Suprapubic skin (tissue), 4 donors: ENCODE measurements at places on chromosomes 1 and 21. TPM values are rescaled to one million over a fixed set of nuclear protein-coding genes. Genes with fewer than 3 reads are reported as not detected.

DNA sequence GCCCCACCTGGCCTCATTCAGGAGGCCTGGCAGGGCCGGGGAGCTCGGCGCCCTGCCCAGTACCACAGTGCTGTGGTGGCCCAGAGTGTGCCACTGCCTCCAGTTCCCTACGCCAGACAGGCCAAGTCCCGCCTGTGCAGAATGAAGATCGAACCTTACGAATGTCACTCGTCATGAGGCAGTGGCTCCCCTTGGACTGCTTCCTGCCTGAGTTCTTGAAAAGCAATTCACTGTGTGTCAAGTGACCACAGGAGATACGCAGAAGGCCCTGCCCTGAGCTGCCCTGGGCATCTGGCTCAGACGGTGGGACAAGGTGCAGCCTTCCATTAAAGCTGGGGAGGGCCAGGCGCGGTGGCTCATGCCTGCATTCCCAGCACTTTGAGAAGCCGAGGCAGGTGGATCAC, 49.6 kb upstream of the LRP8 start:
- no peaks in the 10 kb centered on the region for H3K36me3 ChIP-seq
- DNase-seq = peak; percentile 57
- H3K4me3 ChIP-seq = no peak overlapping the region
- H3K27ac ChIP-seq = no peak overlapping the region
- no peaks in the 10 kb centered on the region for H3K4me1 ChIP-seq

DNA sequence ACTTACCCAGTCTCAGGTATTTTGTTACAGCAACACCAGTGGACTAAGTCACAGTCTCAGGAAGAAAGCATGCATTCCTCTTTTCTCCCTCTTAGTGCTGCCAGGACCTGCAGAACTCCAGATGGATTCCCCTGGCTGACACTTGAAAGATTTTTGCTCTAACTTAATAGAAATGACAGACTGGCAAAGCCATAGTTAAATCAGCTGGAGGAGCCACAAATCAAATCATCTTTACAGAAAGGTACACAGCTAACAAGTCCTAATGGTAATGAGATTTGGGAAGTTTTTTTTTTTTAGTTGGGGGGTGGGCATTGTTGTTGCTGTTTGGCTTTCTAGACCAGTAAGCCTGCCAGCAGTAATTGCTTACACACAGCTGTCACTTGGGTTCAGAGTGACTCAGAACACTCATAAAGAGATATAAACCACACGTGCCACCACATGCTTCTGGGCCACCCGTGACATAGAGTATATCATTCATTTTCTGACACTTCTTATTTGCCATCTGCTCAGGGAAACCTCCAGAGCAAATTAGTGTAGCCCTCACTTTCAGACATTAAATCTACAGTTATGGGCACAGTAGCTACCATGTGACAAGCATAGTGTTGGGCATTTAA, 72.4 kb downstream of the FH start:
- no peaks in the 10 kb centered on the region for H3K27me3 ChIP-seq
- H3K4me1 ChIP-seq = no peaks in the 10 kb centered on the region
- no peak overlapping the region for H3K27ac ChIP-seq
- H3K4me3 ChIP-seq = no peak overlapping the region
- H3K36me3 ChIP-seq = no peaks in the 10 kb centered on the region
- DNase-seq = no peak

DNA sequence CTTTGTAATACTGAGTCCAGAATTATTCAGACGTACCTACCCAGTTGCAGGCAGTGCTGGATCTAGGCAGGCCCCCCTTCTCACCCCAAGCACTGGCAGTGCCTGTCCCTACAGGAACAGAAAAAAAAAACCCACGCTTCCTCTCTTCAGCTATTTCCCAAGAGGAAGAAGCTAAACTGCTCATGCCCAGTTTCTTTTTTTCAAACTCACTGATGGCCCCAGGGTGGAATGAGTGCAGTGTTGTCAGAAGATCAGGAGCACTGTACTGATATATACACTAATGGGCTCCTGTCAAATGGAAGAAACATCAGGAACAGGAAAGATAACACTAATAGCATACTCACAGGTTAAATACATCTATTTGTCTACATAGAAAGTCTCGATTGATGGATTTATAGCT, 28.2 kb upstream of the DOCK7 start:
- no peak overlapping the region for H3K27ac ChIP-seq
- H3K27me3 ChIP-seq = no peaks in the 10 kb centered on the region
- H3K4me1 ChIP-seq = peaks cover 7% of the 10 kb centered on the region
- H3K4me3 ChIP-seq = no peak overlapping the region
- no peak for DNase-seq

DNA sequence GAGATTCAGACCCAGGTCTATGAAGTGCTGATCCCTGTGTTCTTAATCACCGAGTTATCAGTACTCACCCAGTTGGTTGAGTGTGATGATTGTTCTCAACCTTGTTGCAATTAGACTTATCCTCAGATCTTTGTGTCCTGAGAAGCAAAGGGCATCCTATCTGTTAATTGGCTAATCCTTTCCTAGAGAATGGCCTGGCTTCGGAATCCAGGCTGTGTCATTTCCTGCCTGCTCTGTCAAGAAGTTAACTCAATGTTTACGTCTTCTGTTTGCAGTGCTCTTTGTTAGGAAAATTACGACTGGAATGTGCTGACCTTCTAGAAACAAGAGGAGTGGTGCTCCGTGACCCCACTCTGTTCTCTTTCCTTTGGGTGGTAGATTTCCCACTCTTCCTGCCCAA, 14.7 kb downstream of the GAS5 start:
- H3K36me3 ChIP-seq = peaks cover 65% of the 10 kb centered on the region
- H3K4me1 ChIP-seq = no peaks in the 10 kb centered on the region
- no peak overlapping the region for H3K4me3 ChIP-seq
- no peaks in the 10 kb centered on the region for H3K27me3 ChIP-seq
- DNase-seq = no peak
- H3K27ac ChIP-seq = no peak overlapping the region

DNA sequence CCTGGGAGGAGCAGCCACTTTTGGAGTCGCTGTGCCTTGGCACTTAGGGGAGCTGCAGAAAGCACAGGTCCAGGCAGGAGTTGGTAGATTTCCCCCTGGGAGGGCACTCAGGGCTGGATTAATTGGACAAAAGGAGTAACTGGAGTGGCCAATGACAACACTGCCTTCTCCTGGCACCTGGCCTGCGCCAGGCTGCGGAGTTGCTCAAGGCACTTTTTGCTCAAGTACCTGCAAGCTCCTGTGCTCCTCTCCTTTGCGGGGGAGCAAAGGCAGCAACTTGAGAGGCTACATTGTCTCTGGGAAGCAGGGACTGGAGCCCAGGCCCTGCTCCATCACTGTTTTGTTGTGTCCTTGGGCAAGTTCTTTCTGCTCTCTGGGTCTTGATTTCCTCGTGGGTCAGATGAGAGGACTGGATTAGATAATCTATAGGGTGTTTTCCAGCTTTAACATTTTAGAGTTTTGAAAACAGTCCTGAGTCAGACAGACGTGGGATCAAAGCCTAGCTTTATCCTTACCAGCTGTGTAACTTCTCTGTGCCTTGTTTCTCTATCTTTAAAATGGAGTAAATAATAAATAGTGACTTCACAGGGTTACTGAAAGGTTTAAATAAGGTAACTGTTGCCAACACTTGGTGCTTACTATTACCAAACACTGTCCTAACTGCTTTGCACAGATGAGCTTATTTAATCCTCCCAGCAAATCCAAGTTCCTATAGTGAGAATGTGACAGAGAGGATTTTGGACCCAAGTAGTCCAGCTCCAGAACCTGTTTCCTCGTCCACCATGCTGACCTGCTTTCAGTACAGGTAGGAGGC, 18.0 kb upstream of the GRHL3 start:
- no peaks in the 10 kb centered on the region for H3K36me3 ChIP-seq
- peaks cover 32% of the 10 kb centered on the region for H3K4me1 ChIP-seq
- no peak overlapping the region for H3K4me3 ChIP-seq
- peak overlapping the region; percentile 65 for H3K27ac ChIP-seq

DNA sequence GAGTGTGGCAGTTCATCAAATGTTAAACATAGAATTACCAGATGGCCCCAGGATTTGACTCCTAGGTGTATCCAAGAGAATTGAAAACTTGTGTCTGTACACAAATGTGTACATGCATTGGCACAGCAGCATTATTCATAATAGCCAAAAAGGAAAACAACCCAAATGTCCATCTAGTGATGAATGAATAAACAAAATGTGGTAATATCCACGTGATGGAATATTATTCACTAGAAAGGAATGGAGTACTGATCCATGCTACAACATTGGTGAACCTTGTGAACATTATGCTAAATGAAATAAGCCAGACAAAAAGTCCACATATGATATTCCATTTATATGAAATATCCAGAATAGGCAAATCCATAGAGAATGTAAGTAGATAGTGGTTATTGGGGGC, 77.7 kb downstream of the RAVER2 start:
- no peaks in the 10 kb centered on the region for H3K4me1 ChIP-seq
- H3K4me3 ChIP-seq = no peak overlapping the region
- H3K27me3 ChIP-seq = no peaks in the 10 kb centered on the region
- no peaks in the 10 kb centered on the region for H3K36me3 ChIP-seq
- H3K27ac ChIP-seq = no peak overlapping the region

- no peaks in the 10 kb centered on the region for H3K36me3 ChIP-seq
- no peak overlapping the region for H3K27ac ChIP-seq
- DNase-seq = no peak
- H3K4me1 ChIP-seq = peaks cover 18% of the 10 kb centered on the region
- no peaks in the 10 kb centered on the region for H3K27me3 ChIP-seq
- H3K4me3 ChIP-seq = no peak overlapping the region
Observed at GRCh38 chr1:219659005-219659600, 46.2 kb upstream of the ZC3H11B start.

GRCh38 chr1:180652792-180653191, 21.0 kb downstream of the XPR1 start:
- H3K27me3 ChIP-seq = no peaks in the 10 kb centered on the region
- H3K4me1 ChIP-seq = no peaks in the 10 kb centered on the region
- no peak overlapping the region for H3K4me3 ChIP-seq
- DNase-seq = no peak
- H3K27ac ChIP-seq = no peak overlapping the region
- no peaks in the 10 kb centered on the region for H3K36me3 ChIP-seq

DNA sequence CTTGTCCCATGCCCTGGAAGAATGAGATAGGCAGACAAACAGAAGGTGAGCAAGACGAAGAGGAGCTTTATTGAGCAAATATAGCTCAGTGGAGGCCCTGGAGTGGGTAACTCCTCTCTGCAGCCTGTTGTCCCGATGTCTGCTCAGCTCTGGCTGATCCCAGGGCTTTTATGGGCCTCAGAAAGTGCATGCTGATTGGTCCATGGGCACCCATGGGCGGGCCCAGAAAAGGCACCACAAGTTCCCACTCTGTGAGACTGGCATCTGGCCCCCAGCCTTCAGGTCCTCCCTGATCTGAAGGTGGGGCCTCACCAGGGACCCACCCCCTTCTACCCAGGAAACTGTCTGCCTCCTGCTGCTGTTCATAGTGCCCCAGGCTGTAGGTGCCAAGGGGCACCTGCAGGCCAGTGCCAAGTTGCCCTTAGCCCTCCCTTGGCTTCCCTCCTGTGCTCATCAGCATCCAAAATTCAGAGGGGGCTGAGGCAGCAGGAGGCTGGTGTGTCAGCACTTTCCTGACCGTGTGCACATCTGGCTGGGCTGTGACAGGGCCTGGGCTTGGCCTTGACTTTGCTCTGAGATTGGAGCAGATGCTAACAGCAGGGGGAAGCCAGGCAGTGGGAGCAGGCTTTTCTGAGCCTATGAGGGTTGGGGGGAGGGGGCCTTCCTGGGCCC, 35.4 kb downstream of the ACTL8 start:
- H3K27ac ChIP-seq = no peak overlapping the region
- H3K4me3 ChIP-seq = no peak overlapping the region
- peaks cover 44% of the 10 kb centered on the region for H3K27me3 ChIP-seq
- no peak for DNase-seq
- no peaks in the 10 kb centered on the region for H3K36me3 ChIP-seq
- no peaks in the 10 kb centered on the region for H3K4me1 ChIP-seq

- H3K4me3 ChIP-seq = no peak overlapping the region
- H3K27me3 ChIP-seq = no peaks in the 10 kb centered on the region
- DNase-seq = no peak
- peaks cover 42% of the 10 kb centered on the region for H3K4me1 ChIP-seq
- peak overlapping the region; percentile 69 for H3K27ac ChIP-seq
- H3K36me3 ChIP-seq = no peaks in the 10 kb centered on the region
Observed at GRCh38 chr1:8094481-8095241, 68.6 kb upstream of the ERRFI1 start.

GRCh38 chr1:37255136-37255795, 219.1 kb upstream of the ZC3H12A start:
- H3K27me3 ChIP-seq = peaks cover 54% of the 10 kb centered on the region
- no peaks in the 10 kb centered on the region for H3K4me1 ChIP-seq
- no peaks in the 10 kb centered on the region for H3K36me3 ChIP-seq
- no peak for DNase-seq
- H3K27ac ChIP-seq = no peak overlapping the region

GRCh38 chr1:221725735-221726672, 15.9 kb downstream of the DUSP10 start:
- no peak overlapping the region for H3K4me3 ChIP-seq
- no peak for DNase-seq
- peaks cover 38% of the 10 kb centered on the region for H3K4me1 ChIP-seq
- peak overlapping the region; percentile 14 for H3K27ac ChIP-seq

GRCh38 chr1:10325521-10325920, 73.3 kb upstream of the PGD start:
- no peak overlapping the region for H3K27ac ChIP-seq
- peaks cover 54% of the 10 kb centered on the region for H3K36me3 ChIP-seq
- H3K27me3 ChIP-seq = no peaks in the 10 kb centered on the region
- no peak for DNase-seq
- H3K4me1 ChIP-seq = no peaks in the 10 kb centered on the region
- H3K4me3 ChIP-seq = no peak overlapping the region

Gene NTNG1
- total RNA-seq = 4.6 TPM

Gene APOBEC4
- not detected for total RNA-seq

Gene COL9A2
- total RNA-seq = 5.4 TPM

Gene DAB1
- total RNA-seq = 0.17 TPM

Gene RGS13
- total RNA-seq = 0.34 TPM

Gene LCA5L
- total RNA-seq = 0.72 TPM
